NCI-H748 treated with DMSO at 0.1 percent for 48 hours (cell line): ENCODE measurements at places on chromosomes 7 and 10.
A peak's percentile ranks its signal among the peaks of the same experiment; 100 is the strongest.

GRCh38 chr10:60312818-60313588 is 76.7 kb downstream of the ANK3 start:
- DNase-seq: no peak

DNA sequence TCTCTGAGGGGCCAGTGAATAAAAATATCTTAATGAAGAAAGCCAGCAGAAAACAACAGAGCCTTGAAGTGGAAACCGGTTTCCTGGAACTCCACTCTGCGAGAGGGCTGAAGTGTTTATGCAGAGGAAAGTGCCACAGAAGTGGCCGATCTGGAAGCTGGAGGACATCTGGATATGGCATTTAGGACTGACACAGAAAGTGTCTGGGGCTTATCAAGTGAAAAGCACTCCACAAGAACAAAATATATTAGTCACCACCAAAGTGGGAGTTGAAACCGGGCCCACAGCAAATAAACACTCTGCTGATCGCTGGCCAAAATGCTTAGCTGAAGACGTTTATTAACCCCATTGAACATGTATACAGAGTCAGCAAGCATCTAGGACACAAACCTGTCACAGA is 7.8 kb downstream of the NOD1 start:
- no peak for DNase-seq

- no peak for DNase-seq
These were observed 68.2 kb upstream of the INPP5A start for GRCh38 chr10:132469197-132469884.

DNA sequence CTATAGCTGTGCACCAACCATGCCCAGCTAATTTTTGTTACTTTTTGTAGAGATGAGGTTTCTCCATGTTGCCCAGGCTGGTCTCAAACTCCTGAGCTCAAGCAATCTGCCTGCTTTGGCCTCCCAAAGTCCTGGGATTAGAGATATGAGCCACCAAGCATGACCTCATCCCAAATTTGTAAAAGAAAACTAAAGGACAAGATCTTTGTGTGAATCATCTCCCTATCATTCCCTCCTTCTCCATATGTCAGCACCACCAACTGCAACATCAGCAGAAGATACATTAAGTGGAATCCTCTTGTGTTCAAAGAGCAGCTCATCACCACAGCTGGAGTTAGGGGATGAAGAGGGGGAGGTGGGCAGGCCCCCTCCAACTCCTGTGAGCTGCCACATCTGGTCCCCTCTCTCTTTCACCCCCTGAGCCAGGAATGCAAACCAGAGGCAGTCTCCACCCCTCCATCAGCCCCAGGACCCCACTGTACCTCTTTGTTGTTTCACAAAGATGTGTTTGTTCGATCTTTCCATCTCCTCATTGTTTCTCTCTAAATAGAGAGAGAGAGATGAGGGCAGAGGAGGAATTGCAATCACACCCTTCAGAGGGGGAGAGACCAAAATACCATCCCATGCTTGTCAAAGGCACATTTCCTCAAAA is 47.3 kb upstream of the PIP4K2A start:
- no peak for DNase-seq

- DNase-seq: no peak
These were observed 56.3 kb downstream of the MTERF1 start for GRCh38 chr7:91824201-91824600.

DNA sequence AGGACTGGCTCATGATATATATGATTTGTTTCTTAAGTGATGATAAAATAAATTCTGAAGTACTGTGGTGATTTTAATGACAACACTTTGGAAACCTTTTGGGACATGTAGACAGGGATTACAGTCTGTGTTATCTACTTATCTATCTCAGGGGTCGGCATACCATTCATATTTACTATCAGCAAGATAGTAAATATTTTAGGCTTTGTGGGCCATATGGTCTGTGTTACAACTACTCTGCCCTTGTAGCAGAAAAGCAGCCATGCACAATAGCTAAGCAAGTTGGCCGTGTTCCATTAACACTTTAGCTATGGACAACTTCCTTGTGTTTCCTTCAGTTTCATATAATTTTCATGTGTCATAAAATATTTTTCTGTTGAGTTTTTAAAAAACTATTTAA is 97.8 kb upstream of the PRPS1L1 start:
- DNase-seq: no peak

GRCh38 chr7:121505021-121505420 is 108.9 kb upstream of the FAM3C start:
- DNase-seq: no peak

- no peak for DNase-seq
These were observed 54.2 kb upstream of the EBF3 start for GRCh38 chr10:130018265-130018664.

DNA sequence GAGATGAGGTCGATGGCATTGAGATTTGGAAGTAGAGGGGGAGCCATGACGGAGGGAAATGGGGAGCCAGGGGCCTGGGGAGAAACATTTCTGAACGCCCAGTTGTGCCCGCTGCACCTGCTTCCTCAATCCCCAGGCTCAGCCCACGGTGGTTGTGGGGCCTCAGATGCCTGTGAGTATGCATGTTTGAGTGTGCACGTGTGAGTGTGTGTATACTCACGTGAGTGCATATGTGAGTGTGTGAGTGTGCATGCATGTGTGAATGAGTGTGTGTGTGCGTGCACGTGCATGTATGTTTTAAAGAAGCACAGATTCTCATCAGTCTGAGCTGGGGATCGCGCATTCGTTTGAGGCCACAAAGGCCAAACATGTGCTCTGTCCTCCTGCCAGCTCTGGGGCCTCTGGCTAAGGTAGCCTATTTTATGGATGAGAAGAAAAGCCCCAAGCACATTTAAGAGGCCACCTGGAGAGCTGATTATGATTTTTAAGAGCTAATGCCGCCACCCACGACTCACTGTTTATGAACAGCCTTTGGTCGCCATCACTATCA is 154.8 kb downstream of the ARHGAP12 start:
- no peak for DNase-seq

DNA sequence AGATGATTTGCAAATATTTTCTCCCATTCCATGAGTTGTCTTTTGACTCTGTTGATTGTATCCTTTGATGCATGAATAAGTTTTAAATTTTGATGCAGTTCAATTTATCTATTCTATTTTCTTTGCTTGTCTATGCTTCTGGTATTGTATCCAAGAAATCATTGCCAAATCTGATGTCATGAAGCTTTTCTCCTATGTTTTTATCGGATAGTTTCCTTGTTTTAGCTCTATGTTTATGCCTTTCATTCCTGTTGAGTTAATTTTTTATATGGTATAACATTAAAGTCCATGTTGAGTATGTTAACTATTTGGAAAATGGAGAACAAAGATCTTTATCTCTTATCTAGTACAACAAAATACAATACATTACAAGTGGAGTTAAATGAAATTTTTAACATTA is 27.6 kb upstream of the VPS41 start:
- no peak for DNase-seq

DNA sequence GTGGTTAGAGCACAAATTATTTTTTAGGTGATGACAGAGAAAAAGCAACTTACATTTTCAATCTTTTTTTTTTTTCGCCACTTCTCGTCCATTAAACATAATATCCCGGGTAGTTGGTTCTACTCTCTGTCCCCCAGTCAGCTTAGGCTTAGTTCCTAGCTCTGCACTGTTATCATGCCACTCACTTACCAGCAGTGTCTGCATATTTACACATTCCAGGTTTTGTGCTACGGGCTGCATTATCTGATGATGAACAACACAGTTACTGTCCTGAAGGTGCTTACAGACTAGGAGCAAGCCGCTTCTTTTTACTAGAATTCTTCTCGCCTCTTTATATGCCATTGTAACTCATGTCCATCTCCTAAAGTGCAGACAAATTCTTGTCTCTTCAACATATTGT is 121.8 kb upstream of the NPVF start:
- no peak for DNase-seq

- DNase-seq: no peak
These were observed 96.4 kb downstream of the COBL start for GRCh38 chr7:51220226-51220625.

DNA sequence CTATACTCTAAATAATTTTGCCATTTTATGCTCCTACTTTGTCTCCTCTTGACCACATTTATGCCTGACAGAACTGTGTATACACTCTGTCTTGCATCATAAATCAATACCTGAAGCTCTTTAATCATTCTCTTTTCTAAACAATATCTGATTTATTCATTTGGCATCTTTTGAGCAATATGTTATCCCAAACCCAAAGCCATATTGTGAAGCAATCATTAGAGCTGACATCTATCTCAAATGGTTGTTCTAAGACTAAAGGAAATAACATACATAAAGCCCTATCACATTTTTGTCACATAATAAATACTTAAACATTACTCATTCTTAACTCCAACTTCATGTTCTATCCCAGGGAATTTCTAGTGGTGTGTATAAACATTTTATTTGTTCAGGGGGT is 717.6 kb downstream of the SORCS1 start:
- no peak for DNase-seq

- DNase-seq: no peak
These were observed 2.2 kb upstream of the HIP1 start for GRCh38 chr7:75740846-75741497.

DNA sequence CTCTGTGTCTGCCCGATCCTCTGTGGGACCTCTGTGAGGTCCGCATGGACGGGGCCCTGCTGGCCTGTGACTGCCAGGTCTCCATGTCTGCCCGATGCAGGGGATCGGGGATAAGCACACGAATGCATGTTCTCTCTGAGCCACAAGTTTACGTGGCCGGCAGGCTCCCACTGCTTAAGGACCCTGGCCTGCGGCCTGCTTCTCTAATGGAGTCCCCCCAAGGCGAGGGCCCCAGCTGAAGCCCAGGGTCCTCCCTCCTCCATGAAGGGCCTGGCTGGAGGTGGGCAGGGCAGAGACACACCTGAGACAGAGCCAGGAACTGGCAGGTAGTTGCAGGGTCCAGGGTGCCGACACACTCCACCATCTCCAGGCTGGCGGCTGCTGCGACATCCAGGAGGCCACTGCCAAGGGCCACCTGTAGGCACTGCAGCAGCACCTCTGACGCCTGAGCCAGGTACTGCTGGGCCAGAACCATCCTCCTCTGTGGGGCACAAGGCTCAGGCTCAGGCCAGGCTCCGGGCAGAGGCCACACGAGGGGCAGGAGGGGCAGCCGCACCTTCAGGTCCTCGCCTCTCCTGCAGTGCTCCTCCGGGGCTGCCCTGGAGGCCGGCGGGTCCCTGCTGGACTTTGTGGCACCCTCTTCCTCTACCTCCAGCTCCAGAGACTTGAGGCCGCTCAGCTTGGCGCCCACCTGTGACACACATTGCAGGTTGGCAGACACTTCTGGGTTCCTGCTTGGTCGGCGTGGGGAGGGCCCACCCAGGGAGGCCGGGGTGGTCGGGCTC is 60.9 kb upstream of the NKX6-2 start:
- no peak for DNase-seq

GRCh38 chr10:110821508-110821907 is 50.2 kb upstream of the PDCD4 start:
- no peak for DNase-seq

GRCh38 chr7:155948423-155948822 is 136.2 kb upstream of the SHH start:
- no peak for DNase-seq

- DNase-seq: no peak
These were observed 186.9 kb downstream of the ELFN1 start for GRCh38 chr7:1856888-1857441.

- no peak for DNase-seq
These were observed 8.6 kb downstream of the CAMK2G start for GRCh38 chr10:73865459-73866442.

DNA sequence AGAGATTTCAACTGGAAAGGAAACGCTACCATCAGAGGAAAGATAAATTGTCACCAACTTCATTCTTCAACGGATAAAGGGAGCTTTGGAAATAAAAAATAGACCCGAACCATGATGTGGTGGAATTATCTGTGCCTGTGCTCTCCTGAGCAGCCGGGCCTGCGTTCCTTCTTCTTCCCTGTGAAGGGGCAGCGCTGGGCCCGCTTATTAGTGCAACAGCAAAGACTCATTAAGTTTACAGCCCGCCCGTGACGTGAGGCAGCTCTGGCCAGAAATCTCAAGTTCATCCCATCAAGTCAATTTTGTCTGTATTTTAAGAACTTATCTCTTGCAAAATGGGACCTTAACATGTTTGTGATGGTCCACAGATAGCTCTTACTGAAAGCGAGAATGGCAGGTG is 193.7 kb downstream of the ADARB2 start:
- no peak for DNase-seq

DNA sequence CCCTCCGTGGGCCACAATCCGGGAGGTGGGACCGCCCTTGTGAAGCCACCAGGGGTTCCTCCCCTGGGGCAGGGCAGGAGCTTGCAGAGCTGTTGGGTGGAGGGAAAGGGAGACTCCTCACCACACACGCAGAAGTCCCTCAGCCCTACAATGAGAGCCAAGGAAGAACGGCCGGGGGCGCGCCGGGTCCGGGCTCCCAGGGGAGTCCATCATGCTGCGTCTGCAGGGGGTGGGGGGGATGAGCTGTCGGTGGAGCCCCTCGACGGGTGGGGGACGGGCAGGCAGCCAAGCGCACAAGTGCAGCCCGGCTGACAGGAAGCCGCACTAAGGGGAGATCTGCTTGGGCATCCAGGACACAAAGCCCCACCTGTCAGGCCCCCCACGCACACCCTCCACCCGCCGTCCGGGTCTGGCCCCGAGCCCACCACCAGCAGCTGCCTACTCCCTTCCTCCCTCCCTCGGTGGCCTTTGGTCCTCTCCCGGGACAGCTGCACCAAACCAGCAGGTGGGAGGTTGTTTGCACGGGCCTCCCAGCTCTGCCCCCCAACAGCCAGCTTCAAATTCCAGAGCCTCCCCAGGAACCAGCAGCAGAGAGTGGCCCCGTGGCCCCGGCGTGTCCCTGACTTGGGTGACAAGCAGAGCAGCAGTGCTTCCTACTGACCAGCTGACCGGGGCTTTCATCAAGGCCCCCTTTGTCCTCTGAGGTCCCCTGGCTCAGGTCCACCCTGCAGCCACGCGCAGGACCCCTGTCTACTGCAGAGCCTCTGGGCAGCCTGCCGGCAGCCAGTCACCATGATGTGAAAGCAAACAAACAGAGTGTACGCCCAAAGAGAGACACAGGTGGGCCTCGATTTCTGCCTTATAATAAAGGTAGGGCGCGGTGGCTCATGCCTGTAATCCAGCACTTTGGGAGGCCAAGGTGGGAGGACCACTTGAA is 50.3 kb downstream of the HIP1 start:
- DNase-seq: peak; percentile 13

- DNase-seq: no peak
These were observed at the start of gene GIMAP6 for GRCh38 chr7:150631866-150632864. GIMAP6 (minus strand) TSS chr7:150632385; CDS start chr7:150630142, 2,243 bp downstream.

- DNase-seq: no peak
These were observed 19.3 kb downstream of the PAPOLB start for GRCh38 chr7:4842319-4843064.

GRCh38 chr10:110141185-110141584 is 66.2 kb upstream of the MXI1 start:
- DNase-seq: no peak

- no peak for DNase-seq
These were observed 373.1 kb downstream of the THSD7A start for GRCh38 chr7:11458736-11459483.
